ENCODE measurements at places on chromosomes 3 and 15.
A peak's percentile ranks its signal among the peaks of the same experiment; 100 is the strongest.

- no peak overlapping the region for H3K4me3 ChIP-seq
- no peaks in the 10 kb centered on the region for H3K27me3 ChIP-seq
- H3K27ac ChIP-seq: no peak overlapping the region
- H3K4me1 ChIP-seq: no peaks in the 10 kb centered on the region
Observed at GRCh38 chr3:174243171-174243570, 616.0 kb upstream of the NAALADL2 start.

DNA sequence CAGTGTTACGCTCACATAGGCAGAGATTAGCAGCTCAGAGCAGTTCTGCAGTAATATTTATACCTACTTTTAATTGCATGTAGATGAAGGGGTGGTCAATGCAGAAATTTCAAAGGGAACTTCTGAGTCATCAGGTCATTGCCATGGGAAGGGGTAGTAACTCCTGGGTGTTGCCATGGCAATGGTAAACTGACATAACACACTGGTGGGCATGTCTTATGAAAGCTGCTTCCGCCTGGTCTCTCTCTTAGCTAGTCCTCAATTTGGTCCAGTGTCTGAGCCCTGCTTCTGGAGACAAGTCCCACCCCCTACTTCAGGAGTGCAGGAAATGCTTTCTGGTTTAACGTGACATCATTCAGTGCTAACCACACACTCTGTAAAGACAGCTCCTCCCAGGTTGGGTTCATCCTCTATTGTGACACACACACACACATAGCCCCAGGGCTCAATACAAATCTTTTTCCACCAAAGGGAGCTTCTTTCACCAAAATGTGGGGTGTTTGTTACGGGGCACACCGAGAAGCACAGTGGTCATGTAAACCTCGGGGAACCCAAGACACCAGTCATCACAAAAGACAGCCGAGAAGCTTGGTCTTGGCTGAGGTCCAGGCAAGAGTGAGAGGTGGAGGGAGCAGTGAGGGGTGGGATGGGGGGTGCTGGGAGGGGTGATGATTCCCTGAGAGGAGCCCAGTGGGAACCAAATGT is 74.5 kb downstream of the TLE3 start:
- no peak overlapping the region for H3K27ac ChIP-seq
- H3K4me1 ChIP-seq: peaks cover 16% of the 10 kb centered on the region
- H3K36me3 ChIP-seq: no peaks in the 10 kb centered on the region

- no peaks in the 10 kb centered on the region for H3K36me3 ChIP-seq
- no peaks in the 10 kb centered on the region for H3K4me1 ChIP-seq
- no peak overlapping the region for H3K27ac ChIP-seq
- no peak for DNase-seq
- no peaks in the 10 kb centered on the region for H3K27me3 ChIP-seq
Observed at GRCh38 chr3:111548092-111548491, 6.1 kb downstream of the CD96 start.

- peaks cover 24% of the 10 kb centered on the region for H3K36me3 ChIP-seq
- peak overlapping the region; percentile 25 for H3K27ac ChIP-seq
- peak; percentile 40 for DNase-seq
- no peaks in the 10 kb centered on the region for H3K27me3 ChIP-seq
Observed at GRCh38 chr3:47877290-47877689, 74.4 kb downstream of the DHX30 start.

- peak; percentile 19 for DNase-seq
- no peaks in the 10 kb centered on the region for H3K36me3 ChIP-seq
- no peak overlapping the region for H3K4me3 ChIP-seq
- H3K27ac ChIP-seq: no peak overlapping the region
Observed at GRCh38 chr3:124919756-124920155, 14.8 kb downstream of the MUC13 start.

DNA sequence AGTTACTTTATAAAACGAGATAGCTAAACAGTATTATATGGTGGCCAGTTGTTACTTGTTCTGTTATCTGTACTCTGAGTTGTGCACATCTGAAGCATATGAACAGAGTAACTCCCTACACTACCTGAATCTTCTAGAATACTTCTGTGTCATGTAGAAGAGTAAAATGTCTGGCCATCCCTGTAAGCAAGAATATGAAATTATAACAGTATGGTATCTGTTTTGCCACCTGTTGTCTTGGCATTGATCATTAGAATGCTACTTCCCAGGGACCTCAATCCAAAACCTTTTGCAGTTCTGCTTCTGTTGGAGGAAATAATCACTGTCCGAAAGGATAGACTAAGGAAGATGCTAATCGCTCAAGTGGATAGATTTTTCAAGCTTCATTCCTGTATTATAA is 1.9 kb downstream of the TEX9 start:
- H3K27ac ChIP-seq: no peak overlapping the region
- peaks cover 6% of the 10 kb centered on the region for H3K4me1 ChIP-seq
- H3K27me3 ChIP-seq: no peaks in the 10 kb centered on the region
- H3K36me3 ChIP-seq: no peaks in the 10 kb centered on the region
- no peak overlapping the region for H3K4me3 ChIP-seq
- DNase-seq: no peak

- H3K27ac ChIP-seq: no peak overlapping the region
- H3K4me1 ChIP-seq: peaks cover 16% of the 10 kb centered on the region
- no peak overlapping the region for H3K4me3 ChIP-seq
- peaks cover 3% of the 10 kb centered on the region for H3K36me3 ChIP-seq
- H3K27me3 ChIP-seq: no peaks in the 10 kb centered on the region
- DNase-seq: no peak
Observed at GRCh38 chr3:149660462-149660861, 2.6 kb upstream of the WWTR1 start.

GRCh38 chr3:80233576-80233975 is 465.8 kb upstream of the ROBO1 start:
- no peak overlapping the region for H3K4me3 ChIP-seq
- peak; percentile 7 for DNase-seq
- H3K36me3 ChIP-seq: no peaks in the 10 kb centered on the region
- H3K27ac ChIP-seq: peak overlapping the region; percentile 83
- H3K27me3 ChIP-seq: no peaks in the 10 kb centered on the region
- H3K4me1 ChIP-seq: peaks cover 19% of the 10 kb centered on the region

- H3K4me1 ChIP-seq: peaks cover 43% of the 10 kb centered on the region
- H3K36me3 ChIP-seq: peaks cover 3% of the 10 kb centered on the region
- no peaks in the 10 kb centered on the region for H3K27me3 ChIP-seq
Observed at GRCh38 chr3:159783780-159784742, 204.6 kb upstream of the IL12A start.

DNA sequence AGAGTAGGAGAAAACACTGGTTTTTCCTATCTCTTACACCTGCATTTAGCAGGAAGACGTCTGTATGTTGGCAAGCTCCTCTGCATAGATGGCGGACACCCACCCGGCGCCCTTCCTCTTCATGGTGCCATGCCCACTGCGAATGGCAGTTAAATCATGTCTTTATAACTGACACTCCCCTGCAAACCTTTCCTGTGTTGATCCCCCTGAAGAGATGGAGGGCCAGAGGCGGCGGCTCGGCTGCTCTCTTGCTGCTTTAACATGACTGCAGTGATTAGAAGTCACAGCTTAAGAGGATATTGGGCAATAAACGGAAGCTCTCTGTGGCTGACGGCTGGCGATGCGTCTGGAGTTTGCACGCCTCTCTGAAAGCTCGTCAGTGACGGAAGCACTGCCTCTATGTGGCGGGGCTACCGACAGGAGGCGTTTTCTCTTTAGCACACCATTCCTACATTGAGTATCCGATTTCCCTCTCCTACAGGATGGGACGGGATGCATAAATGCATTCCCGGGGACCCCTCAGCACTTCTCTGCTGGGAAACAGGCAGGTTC is 25.5 kb upstream of the SNRPA1 start:
- H3K4me3 ChIP-seq: no peak overlapping the region
- peaks cover 2% of the 10 kb centered on the region for H3K27me3 ChIP-seq
- peak; percentile 4 for DNase-seq
- H3K36me3 ChIP-seq: no peaks in the 10 kb centered on the region
- H3K4me1 ChIP-seq: no peaks in the 10 kb centered on the region

- H3K36me3 ChIP-seq: no peaks in the 10 kb centered on the region
- no peaks in the 10 kb centered on the region for H3K27me3 ChIP-seq
- no peak overlapping the region for H3K4me3 ChIP-seq
- no peaks in the 10 kb centered on the region for H3K4me1 ChIP-seq
- no peak overlapping the region for H3K27ac ChIP-seq
Observed at GRCh38 chr3:134342259-134342658, 32.0 kb downstream of the AMOTL2 start.

GRCh38 chr3:150871192-150871591 is 34.0 kb downstream of the MINDY4B start:
- no peaks in the 10 kb centered on the region for H3K4me1 ChIP-seq
- H3K36me3 ChIP-seq: no peaks in the 10 kb centered on the region
- peak; percentile 30 for DNase-seq
- no peak overlapping the region for H3K4me3 ChIP-seq
- peaks cover 2% of the 10 kb centered on the region for H3K27me3 ChIP-seq

DNA sequence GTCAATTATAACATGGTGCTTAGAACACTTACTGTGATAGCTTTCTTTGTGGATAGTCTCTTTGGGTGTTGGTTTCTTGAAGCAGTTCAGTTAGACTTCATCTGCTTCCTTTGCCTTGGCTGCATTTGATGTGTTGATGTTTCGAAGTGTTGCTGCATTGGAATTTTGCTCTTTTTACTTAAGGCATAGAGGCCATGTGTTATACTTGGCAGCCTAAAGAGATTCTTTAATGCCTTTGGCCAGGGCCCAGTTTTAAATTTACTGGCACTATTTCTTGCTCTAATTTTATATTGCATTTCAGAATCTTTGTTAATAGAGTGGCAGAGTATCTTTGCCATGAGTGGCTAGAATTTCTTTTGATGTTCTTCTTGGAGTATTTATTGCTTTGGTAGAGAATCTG is 21.2 kb downstream of the NR1D2 start:
- H3K4me1 ChIP-seq: no peaks in the 10 kb centered on the region
- no peak overlapping the region for H3K27ac ChIP-seq
- H3K4me3 ChIP-seq: no peak overlapping the region
- DNase-seq: peak; percentile 13
- H3K27me3 ChIP-seq: no peaks in the 10 kb centered on the region

DNA sequence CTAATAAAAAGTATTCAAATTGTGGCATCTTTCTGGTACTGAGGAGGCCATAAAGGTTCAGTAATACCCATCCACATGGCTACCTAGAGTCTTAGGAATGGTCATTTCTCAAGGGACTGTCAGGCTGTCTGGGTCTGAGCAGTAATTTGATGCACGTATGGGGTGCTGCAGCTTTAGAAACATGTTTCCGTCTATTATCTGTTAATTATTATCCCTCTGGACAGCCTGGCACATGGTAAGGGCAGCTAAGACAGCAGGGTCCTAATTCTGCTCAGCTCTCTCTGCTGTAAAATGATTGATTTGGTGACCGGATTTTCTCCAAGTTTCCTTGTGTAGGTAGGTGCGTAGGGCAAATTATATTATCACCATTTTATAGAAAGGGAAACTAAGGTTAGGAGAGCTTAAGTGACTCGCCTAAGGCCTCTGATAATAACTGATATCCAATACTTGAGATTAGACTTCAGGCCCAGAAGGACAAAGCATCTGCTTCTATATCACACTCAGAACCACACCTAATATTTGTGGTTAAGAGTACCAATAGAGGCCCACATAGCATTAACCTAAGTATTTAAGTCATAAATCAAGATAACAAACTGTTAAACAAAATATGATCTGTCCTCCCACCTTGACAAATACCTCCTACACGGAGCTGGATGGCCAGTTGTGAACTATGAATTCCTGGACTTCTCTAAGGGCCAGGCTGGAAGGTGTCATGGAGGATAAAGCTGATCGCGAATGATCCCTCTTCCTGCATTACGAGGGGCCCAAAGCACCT is 2.9 kb upstream of the RAP2B start:
- no peak overlapping the region for H3K27ac ChIP-seq
- DNase-seq: peak; percentile 60
- H3K36me3 ChIP-seq: no peaks in the 10 kb centered on the region
- no peaks in the 10 kb centered on the region for H3K27me3 ChIP-seq

DNA sequence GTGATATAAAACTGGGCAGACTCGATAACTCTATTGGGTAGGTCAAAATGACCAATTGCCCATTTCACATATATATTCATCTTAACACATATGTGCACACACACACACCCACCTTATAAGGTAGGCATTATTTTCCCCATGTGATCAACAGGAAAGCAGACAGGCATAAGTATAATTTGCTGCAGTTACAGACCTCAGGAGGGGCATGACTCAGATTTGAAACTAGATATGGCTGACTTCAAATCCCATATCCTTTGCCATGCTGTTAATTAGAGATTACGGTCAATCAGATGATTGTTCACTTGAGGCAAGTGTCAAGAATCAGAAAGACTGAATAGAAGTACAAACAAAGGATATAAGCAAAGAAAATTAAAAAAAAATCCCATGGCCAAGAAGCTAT is 910.6 kb downstream of the NTRK3 start:
- H3K36me3 ChIP-seq: no peaks in the 10 kb centered on the region
- H3K27ac ChIP-seq: no peak overlapping the region
- DNase-seq: no peak
- H3K4me3 ChIP-seq: no peak overlapping the region
- H3K27me3 ChIP-seq: no peaks in the 10 kb centered on the region

DNA sequence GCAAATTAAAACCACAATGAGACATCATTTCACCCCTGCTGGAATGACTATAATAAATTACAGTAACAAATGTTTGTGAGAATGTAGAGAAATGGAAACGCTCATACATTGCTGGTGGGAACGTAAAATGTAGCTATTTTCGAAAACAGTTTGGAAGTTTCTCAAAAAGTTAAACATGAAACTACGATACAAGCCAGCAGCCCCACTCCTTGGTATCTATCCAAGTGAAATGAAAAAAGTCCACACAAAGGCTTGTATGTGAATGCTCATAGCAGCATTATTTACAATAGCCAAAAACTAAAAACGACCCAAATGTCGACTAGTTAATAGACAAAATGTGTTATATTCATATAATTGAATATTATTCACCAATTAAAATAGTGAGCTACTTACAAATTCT is 22.9 kb upstream of the CFAP20DC start:
- no peak overlapping the region for H3K27ac ChIP-seq
- H3K4me1 ChIP-seq: no peaks in the 10 kb centered on the region
- H3K4me3 ChIP-seq: no peak overlapping the region
- DNase-seq: peak; percentile 32
- H3K27me3 ChIP-seq: no peaks in the 10 kb centered on the region

DNA sequence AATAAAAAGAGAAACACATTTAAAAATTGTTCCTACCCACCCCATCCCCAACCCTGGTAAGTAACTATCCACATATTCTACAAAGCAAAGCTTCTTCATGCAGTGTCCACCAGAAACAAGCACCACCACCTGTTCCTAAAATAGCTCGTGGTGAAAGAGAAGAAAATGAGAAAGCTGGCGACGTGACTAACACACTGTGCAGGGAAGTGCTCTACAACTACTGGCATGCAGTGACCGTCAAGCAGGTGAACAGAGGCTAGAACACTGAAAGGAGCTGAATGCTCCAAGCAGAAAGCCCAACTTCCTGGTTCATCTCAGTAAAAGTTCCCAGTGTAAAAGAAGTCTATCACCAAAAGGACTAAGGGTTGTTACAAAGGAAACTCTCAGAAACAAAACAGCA is 80.7 kb downstream of the NR2E3 start:
- DNase-seq: no peak
- H3K36me3 ChIP-seq: peaks cover 14% of the 10 kb centered on the region
- H3K4me1 ChIP-seq: no peaks in the 10 kb centered on the region
- H3K27me3 ChIP-seq: no peaks in the 10 kb centered on the region

- H3K27me3 ChIP-seq: no peaks in the 10 kb centered on the region
- no peak overlapping the region for H3K4me3 ChIP-seq
- H3K27ac ChIP-seq: no peak overlapping the region
- DNase-seq: peak; percentile 38
- peaks cover 22% of the 10 kb centered on the region for H3K36me3 ChIP-seq
Observed at GRCh38 chr3:101567528-101568317, 6.1 kb downstream of the TRMT10C start.
